ENCODE measurements at places on chromosomes 2 and 18. TPM values are rescaled to one million over a fixed set of nuclear protein-coding genes. Genes with fewer than 3 reads are reported as not detected.

GRCh38 chr18:8883409-8883668 lies 178.0 kb downstream of the MTCL1 start:
- DNase-seq: no peak

- DNase-seq: no peak
Measured at GRCh38 chr18:4232656-4233055, 222.5 kb downstream of the DLGAP1 start.

DNA sequence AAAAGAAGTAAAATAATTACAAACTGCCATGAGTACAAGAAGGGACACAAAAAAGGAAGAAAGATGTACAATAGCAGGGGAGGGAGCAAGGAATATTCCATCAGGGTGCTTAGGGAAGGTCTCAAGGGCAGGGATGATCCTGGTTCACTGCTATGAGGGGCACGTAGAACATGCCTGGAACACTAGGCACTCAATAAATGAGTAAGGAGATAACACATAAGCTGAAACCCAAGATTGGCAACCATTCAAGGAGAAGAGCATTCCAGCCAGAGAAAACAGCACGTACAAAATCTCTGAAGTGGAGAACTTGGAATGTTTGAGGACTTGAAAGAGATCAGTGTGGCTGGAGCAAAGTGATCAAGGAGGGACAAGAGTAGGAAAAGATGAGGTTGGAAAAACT lies 103.2 kb downstream of the FAM161A start:
- no peak for DNase-seq

- DNase-seq: no peak
Measured at GRCh38 chr2:239073745-239074530, 226.1 kb downstream of the TWIST2 start.

DNA sequence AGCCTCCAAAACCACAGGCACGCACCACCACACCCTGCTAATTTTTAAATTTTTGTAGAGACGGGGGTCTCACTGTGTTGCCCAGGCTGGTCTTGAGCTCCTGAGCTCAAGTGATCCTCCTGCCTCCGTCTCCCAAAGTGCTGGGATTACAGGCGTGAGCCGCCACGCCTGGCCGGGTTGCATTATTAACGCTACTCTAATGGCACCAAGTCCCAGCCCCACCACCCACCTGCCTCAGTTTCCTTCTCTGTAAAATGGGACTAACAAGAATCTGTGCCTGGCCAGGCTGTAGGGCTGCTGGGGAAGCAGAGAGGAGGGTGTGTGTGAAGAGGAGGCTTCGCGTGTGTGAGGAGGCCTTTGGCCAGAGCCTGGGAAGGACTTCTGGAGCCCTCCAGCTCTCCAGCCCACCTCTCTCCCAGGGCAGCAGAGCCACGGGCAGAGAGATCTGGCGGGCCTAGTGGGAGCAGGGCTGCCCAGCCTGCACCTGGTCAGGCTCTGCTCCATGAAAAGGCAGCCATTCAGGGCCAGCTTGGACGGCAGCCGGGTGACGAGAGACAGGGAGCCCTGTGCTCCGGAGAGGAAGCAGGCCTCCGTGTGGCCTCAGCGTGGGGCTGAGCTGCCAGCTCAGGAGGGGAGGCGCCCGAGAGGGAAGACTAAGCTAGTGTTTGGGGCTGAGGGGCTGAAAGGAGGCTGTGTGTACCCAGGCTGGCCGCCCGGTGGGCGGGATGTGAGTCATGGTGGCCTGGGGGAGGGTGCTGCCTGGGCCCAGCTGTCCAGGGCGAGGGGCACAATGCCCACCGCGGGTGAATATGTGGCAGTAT lies 7.4 kb upstream of the B3GNT7 start:
- peak; percentile 49 for DNase-seq

The CAPN14 gene
- not detected for total RNA-seq

The TXNDC2 gene
- total RNA-seq: not detected
